ENCODE measurements at places on chromosomes 5 and 9.

DNA sequence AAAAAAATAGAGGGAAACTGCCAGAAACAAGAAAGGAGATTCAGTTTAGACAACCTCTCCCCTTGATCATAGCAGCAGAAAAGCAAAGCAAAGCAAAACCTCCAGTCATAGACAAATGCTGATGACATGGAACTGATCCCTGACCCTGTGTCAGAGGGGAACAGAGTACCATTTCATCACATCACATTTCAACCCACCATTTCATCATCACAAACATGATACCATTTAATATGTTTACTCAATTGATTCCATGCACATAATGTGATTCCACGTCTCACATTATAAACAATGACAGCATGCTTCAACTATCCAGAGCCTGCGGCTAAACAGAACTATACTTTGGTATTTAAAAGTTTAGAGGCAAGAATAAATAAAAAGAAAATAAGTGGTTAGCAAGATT is 28.7 kb upstream of the ACOT12 start:
- DNase-seq: no peak

GRCh38 chr5:101431201-101431600 is 528.1 kb upstream of the ST8SIA4 start:
- DNase-seq: no peak

DNA sequence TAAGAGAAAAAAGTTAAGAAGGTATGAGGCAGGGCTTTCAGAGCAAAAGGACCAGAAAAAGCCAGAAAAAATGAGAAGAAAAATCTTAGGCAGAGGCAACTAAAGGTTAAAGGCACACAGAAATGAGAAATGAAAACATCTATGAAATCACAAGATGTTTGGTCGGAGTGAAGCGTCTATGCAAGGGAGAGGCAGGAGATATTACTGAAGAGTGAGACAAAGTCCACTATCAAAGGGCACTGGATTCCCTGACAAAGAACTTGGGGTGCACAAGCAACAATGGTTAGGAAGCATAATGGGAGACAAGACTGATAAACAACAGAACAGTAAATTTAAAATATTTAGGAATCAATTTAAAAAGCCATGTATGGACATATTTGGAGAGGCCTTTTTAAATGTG is 16.9 kb downstream of the PANK3 start:
- no peak for DNase-seq

GRCh38 chr9:13532407-13532806 is 252.9 kb upstream of the MPDZ start:
- DNase-seq: no peak

- DNase-seq: no peak
Measured at GRCh38 chr5:16755641-16756040, 138.8 kb upstream of the RETREG1 start.

GRCh38 chr5:27494887-27495286 is 456.5 kb upstream of the CDH9 start:
- DNase-seq: no peak

- no peak for DNase-seq
Measured at GRCh38 chr5:40221796-40222195, 457.9 kb upstream of the PTGER4 start.

DNA sequence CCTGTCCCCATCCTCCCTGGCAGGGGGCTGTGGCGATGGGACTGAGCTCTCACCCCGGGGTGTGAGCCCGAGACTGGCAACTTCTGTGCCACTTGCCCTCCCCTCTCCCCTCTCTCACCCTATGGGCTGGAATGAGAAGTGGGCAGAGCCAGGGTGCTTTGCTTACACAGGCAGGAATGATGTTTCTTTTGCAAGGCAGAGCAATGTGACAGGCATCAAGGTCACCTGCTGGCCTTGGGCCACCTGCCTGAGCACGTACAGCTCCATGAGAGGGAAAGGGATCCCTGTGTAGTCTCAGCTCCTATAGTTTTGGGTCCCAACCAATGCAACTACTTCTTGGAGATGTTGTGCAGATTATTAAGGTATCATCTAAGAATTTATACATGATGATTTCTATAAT is 252.8 kb upstream of the DAP start:
- DNase-seq: no peak

DNA sequence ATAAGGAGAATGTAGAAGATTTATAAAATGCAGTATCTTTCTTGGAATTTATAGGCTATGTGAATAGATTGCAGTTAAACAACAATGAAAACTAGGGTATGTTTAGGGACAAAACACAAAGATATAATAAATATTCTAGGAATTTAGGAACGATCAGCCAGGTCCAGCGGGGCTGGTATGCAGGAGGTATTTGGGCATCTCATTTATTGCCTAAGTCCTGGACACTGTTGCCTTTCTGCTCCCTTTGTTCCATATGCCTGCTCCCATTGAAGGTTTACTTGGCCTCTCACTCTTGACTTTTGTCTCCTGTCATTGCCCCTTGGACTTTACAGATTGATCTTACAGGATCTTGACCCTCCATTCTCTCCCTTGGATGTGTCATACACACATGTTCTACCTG is 55.9 kb downstream of the SNX24 start:
- no peak for DNase-seq

DNA sequence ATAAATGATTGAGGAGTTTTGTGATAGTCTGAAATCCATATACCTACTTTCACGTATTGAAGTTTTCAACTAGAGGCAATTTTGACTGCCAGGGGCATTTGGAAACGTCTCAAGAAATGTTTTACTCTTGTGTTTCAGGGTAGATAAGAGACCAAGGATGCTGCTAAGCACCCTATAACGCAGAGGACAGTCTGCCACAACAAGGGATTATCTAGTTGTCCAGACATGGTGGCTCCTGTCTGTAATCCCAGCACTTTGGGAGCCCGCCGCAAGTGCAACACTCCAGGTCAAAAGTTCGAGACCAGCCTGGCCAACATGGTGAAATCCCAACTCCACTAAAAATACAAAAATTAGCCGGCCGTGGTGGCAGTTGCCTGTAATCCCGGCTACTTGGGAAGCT is 133.7 kb upstream of the CCNG1 start:
- no peak for DNase-seq

DNA sequence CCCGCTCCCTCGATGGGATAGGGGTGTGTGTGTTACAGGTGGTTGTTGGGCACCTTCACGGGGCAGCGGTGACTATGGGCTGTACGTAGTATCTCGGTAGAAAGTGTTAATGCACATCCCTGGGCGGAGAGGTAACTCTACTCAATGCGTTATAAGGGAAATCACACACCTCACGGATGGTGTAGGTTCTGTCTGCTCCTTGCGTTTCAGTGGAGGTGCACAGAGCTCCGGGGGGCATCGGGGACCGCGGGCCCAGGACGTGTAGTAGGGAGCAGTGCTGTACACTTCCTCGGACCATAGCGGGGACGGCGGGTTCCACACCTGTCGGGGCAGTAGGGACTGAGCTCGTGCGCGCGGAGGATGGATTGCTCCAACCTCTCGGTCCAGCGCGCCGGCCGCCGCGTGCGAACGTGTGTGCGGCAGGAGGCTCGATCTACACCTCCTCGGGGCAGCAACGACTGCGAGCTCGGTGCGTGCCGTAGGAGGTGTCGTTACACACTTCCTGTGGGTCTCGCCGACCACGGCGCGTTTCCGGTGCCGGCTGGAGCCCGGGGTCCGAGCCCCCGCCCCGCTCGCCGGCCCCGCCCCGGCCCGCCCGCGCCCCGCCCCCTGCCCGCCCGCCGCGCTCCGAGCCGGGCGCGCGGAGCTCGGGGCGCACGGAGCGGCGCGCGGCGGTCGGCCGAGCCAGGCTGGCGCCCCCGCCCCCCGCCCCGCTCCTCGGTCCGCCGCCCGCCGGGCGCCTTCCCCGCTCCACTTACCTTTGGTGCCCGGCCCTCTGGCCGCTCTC is at the start of gene KIAA1958:
KIAA1958 (plus strand) TSS at position 607 of the 787 bp plus-strand sequence. CDS start 87,254 bp downstream, outside the sequence.
- peak; percentile 91 for DNase-seq

- DNase-seq: no peak
Measured at GRCh38 chr5:113292462-113292861, 142.3 kb downstream of the TSSK1B start.
